ENCODE measurements at places on chromosomes 6 and 20.

GRCh38 chr20:61991476-61991875, 74.2 kb downstream of the TAF4 start:
- no peak for DNase-seq

DNA sequence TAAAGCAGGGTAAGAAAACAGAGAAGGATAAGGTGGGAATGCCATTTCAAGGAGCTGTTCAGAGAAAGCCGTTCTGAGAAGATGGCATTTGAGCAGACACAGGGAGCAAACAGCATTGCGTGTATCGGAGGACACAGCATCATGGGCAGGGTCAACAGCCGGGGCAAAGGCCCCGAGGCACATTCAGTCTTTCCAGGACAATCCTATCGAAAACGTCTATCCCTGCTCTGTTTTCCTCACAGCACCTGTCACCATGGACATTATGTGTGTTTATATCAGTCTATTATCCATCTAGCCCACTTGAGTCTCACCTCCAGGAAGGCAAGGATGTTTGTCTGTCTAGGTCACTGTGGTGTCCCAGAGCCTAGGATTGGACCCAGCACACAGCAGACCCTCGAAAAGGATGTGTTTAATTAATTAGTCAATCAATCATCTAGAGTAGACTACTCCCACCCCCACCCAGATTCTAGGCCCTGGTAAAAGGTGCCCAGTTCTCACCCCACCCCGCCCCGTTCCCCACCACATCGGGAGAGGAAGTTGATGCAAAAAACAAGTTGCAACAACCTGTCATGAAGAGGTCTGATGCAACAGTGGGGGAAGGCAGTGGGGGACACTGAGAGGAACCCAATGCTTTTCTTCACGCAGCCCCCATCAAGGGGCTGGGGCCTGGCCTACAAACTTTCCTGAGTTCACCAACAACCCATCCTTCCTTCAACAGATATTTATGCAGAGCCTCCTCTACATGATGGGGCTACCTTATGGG, 66.6 kb downstream of the PREX1 start:
- no peak for DNase-seq

DNA sequence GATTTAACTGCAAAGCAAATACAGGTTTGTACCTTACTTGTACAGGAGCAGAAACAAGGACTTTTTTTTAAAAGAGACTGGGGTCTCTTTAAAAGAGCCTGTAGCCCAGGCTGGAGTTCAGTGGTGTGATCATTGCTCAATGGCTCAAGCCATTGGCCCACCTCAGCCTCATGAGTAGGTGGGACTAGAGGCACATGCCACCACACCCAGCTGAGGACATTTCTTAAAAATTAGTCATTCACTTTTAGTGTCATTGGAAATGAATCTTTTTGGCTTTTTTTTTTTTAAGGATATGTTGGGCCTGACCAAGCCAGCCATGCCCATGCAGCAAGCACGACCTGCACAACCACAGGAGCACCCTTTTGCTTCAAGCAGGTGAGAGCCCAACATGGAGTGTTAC, 16.9 kb downstream of the SEC23B start:
- DNase-seq, result no peak

DNA sequence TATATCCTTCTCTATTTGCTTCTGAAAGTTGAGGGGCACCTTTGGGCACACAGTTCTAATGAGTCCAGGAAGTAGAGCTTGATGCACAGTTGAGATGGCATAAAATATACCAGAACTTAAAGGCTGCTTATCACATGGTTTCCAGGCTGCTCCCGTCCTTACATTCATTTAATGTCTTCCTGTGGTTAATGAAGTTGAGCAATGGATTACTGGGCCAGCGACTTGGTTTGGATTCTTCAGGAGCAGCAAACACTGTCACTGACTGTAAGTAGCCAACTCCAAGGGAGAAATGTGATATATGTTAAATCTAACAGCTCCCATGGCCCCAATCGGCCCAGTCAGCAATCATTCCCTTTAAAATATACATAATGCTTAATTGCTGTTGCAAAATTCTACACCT, 9.0 kb upstream of the TSHZ2 start:
- no peak for DNase-seq

GRCh38 chr6:33731751-33732282, 14.9 kb downstream of the IP6K3 start:
- no peak for DNase-seq

DNA sequence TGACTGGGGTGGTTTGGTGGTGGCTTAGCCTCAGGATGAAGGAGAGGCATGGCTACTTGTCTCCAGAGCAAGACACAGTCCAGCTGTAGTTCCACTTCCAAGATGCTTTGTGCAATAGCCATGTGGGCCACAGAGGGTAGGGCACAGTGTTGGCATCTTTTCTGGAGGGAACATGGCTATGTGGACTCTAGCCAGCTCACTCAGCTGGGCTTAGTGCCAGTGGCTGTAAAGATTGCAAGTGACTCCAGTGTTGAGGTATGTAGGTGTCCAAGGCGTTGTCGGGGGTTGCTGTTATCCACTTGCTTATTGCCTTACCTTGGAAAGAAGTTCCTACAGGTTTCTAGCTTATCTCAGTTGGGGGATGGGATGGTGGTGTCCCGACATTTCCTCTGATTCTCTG, 233.4 kb downstream of the CD109 start:
- no peak for DNase-seq

All from stimulated activated CD8-positive, alpha-beta memory T cell treated with anti-CD3 and anti-CD28 coated beads, Interleukin-7, amount 100 ng/mL, for 48 hours (primary cell).